ENCODE measurements at places on chromosomes 1 and 21.

DNA sequence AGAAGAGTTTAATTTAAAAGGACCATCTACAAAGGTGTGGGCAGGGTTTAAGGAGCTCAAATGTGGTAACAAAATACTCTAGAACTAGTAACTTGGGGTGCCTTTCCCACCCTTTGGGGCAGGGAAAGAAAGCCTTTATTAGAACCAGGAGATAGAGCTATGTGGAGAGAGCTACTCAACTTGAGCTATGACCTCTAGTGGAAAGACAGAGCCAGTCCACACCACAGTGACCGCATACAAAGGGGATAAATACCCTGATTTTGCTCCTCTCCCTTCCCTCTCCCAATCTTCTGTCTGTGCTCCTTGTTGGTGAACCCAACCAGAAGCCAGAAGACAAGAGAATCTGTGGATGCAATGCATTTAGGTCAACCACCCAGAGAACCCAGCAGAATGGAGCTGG, 54.4 kb upstream of the JAK1 start:
- peak; percentile 30 for DNase-seq

- no peak for DNase-seq
These were observed 89.0 kb downstream of the GALNT2 start for GRCh38 chr1:230156068-230156467.

GRCh38 chr1:5296095-5296494, 641.7 kb downstream of the AJAP1 start:
- DNase-seq = no peak

GRCh38 chr1:226233806-226234205, 10.3 kb downstream of the MIXL1 start:
- DNase-seq = no peak

DNA sequence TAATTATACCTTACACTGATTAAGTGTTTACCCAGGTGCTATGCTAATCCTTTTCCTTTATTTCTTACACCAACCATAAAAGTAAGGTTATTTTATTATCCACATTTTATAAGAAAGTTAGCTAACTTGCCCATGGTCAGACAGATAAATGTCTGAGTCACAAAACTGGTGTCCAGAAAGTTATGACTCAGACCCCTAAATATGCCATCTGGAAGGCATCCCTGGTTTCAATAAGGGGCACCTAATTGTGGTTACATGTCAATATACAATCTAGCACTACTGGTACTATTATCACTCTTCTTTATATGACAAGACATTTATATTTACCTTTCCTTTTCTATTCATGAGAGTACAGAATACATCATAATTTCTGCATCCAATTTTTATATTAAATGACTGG, 496.5 kb upstream of the ADGRL2 start:
- DNase-seq = peak; percentile 68

GRCh38 chr21:25563361-25564116, 43.7 kb downstream of the MRPL39 start:
- no peak for DNase-seq

GRCh38 chr1:18716785-18717678, 86.4 kb downstream of the PAX7 start:
- DNase-seq = no peak

DNA sequence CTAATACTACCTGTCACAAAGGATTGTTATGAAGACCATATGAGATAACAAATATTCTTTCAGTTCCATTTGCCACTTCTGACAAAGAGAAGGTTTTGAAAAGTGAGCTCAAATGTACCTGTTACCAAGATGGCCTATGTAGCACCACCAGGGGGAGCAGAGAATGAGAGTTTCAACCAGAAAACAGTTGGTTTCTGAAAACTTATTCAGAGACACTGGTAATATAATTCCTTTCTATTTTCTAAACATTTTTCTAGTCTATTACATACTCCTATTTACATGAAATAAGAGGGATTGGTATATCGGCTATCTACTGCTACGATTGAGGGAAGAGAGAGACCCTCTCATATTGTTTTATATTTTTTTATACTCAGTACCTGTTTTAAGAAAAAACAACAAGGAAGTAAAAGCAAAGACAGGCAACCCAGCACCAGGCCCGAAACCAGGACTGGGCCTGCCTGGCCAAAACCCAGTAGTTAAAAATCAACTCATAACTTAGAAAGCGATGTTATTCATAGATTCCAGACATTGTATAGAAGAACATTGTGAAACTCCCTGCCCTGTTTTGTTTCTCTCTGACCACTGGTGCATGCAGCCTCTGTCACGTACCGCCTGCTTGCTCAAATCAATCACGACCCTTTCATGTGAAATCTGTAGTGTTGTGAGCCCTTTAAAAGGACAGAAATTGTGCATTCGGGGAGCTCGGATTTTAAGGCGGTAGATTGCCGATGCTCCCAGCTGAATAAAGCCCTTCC, 48.3 kb downstream of the IL23R start:
- peak; percentile 7 for DNase-seq

GRCh38 chr1:239920214-239920613, 171.5 kb upstream of the FMN2 start:
- DNase-seq = no peak

DNA sequence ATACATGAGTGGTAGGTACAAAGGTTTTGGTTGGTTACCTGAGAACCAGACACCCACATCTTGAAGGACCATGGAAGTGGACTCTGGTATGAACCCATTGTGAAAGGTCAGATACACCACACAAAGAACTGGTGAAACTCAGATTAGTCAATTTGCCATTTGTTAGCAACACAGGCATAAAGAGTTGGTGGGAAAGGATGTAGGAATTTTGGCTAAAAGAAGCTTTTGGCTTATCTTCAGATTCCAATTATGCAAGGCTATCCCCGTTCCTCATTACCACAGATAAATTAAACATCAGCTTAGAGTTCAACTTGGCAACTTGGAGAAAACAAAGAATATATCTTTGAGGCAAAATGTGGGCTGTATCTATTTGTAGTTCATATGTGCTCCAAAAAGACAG, 87.0 kb upstream of the IRF2BP2 start:
- DNase-seq = peak; percentile 30

GRCh38 chr1:53122201-53122885, 20.1 kb downstream of the SLC1A7 start:
- peak; percentile 57 for DNase-seq

GRCh38 chr1:228101994-228102790, 933 bp downstream of the C1orf35 start:
- no peak for DNase-seq

- DNase-seq = no peak
These were observed 6.4 kb downstream of the IFNLR1 start for GRCh38 chr1:24180676-24181075.

GRCh38 chr1:109630898-109631512, 11.4 kb downstream of the AMPD2 start:
- no peak for DNase-seq

GRCh38 chr1:53070621-53071020, 8.6 kb downstream of the PODN start:
- no peak for DNase-seq

DNA sequence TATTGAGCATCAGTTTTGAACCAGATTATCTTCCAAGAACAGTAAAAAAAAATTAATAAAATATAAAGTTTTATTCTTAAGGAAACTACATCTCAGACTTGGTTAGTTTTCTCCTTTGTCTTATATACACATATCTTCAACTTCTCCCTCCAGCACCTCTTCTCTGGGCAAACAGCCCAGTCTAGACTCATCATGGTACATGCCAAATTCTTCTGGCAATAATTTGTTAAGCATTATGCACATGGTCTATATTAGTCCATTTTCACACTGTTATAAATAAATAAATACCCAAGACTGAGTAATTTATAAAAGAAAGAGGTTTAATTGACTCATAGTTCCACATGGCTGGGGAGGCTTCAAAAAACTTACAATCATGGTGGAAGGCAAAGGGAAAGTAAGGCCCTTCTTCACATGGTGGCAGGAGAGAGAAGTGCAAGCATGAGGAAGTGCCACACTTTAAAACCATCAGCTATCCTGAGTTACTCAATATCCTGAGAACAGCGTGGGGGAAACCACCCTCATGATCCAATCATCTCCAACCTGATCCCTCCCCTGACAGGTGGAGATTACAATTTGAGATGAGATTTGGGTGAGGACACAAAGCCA, 108.7 kb upstream of the RNPC3 start:
- no peak for DNase-seq

GRCh38 chr21:39334611-39335010, 14.3 kb downstream of the HMGN1 start:
- DNase-seq = no peak

DNA sequence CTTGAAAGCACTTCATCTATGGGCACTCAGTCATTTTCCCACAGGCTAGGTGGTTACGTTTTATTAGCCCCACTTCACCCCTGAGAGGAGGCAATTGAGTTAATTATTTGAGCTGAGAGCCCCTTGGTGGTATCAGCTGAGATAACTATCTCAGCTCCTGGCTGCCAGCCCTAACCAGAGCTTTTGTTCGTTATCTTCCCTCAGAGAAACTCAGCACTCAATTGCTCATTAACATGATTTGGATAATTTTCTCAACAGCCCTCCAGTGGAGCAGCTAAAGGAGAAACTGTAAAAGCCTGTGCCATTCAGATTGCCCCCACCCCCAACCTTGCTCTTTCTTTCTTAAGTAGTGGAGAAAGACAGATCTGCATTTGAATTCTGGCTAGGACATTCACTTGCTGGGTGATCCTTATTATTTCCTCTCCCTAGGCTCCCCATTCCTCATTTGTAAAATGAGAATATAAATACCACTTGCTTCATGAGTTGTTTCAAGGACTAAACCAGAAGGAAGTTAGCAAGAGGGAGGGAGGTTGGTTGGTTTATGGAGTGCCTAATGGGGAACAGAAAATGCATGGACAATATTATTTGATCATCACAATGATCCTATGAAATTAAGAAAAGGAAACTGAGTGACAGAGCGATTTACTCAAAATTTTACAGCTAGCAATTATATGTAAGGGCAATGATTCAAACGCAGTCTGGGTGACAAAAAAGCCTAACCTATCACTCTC, 218.7 kb upstream of the FGGY start:
- DNase-seq = no peak

- DNase-seq = peak; percentile 84
These were observed at the start of gene DNAJC6 for GRCh38 chr1:65309304-65310077. DNAJC6 (plus strand) TSS chr1:65309543; CDS start chr1:65309746, 203 bp downstream.

- no peak for DNase-seq
These were observed 283.3 kb upstream of the ST6GALNAC5 start for GRCh38 chr1:76583875-76584477.

DNA sequence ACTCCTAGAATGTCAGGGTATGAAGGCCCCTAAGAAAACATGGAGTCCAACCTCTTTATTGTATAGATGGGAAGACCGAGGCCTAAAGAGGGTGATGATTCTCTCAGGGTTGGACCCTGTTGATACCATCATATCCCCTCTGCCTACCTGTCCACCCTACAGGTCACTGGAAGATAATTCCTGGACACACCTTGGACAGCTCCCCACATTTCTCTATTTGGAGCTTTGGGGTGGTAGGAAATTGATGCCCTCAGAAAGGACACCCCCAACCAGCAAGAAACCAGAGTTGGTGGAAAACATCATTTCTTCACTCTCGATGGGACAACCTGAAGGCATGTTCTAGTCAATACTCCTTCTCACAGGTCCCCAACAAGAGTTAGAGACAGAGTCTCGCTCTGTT, 3.0 kb upstream of the TCEA3 start:
- no peak for DNase-seq

DNA sequence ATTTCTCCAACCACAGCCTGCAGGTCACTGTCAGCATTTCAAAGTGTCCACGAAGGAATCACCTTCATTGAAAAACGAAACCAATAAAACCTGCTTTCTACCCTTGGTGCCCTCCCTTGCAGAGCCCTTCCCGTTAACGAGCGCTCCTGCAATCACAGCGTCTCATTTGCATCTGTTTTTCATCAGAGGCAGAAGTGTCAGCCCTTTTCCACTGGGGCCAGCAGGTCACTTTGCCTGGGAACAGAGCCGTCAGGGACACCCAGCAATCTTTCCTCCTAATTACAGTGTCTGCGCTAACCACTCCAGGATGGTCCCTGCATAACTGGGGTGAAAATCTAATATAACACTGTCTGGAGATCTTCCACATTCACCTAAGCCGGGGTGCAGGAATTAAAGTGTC, 85.3 kb downstream of the PSMG1 start:
- DNase-seq = no peak

- peak; percentile 65 for DNase-seq
These were observed 256.6 kb downstream of the ST6GALNAC3 start for GRCh38 chr1:76330991-76331603.

GRCh38 chr1:30822006-30822405, 64.4 kb upstream of the LAPTM5 start:
- DNase-seq = no peak

DNA sequence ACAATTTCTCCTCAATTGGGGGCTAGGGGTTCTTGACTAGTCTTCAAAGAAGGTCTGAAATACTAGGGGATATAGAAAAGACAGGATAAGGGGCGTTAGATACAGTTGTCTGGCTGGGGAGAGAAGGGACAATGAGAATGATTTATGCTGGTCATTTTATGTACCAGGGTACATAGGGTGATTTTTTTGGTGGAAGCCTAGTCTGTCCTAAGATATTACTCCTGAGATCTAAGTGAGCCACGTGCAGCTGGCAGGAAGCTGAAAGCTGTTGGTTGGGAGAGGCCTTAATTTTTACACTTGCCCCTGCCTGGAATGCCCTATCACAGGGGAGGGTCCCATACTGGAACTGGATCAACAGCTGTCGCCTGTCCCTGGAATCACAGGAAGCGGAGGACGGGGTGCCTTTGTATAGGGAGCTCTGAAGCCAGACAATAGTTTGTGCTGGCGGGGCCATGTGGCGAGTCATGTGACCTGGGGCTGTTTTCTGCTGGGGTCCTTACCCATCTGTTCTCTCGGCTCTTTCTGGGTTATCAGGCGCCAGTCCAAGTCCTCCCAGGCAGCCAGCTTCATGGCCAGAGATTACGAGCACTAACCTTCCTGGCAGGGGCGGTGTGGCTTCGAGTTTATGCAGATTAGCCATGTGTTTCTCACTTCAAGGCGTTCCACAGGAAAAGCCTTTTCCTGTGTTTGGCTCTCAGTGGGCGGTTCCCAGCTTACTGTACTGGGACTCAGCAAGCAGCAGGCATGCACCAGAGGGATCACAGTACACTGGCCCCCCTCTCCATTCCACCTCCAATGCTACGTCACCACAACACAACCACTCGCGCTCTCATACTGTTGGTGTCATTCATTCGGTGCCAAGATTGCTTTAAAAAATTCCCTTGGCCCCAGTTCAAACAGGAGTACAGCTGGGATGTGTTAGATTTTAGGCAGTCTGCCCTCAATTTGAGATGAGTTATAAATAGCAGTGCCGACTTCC, 27.5 kb downstream of the ARID1A start:
- peak; percentile 97 for DNase-seq

DNA sequence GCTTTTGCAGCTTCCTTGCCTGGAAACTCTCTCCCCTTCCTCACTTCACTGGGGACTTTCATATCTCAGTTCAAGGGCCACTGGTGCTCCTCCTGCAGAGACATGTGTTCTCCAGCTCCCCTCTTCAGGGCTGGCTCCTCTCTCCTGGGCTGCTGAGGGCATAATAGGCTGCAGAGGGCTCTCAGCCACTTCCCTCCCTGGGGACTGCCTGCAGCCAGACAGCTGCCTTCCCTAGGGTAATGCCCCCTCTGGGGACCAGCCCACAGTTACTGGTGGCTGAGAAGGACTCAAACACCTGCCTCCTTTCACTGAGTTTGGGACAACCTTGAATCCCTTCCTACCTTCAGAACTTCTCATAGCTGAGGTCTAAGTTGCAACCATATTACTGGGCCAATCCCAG, 104.8 kb upstream of the POU3F1 start:
- DNase-seq = no peak

Data from AG08395 (cell line).